ENCODE measurements at places on chromosomes 4 and X.
A peak's percentile ranks its signal among the peaks of the same experiment; 100 is the strongest.

- DNase-seq, result no peak
These were observed 33.0 kb upstream of the HMX1 start for GRCh38 chr4:8904666-8905065.

GRCh38 chr4:17701882-17702281, 79.5 kb downstream of the FAM184B start:
- no peak for DNase-seq

DNA sequence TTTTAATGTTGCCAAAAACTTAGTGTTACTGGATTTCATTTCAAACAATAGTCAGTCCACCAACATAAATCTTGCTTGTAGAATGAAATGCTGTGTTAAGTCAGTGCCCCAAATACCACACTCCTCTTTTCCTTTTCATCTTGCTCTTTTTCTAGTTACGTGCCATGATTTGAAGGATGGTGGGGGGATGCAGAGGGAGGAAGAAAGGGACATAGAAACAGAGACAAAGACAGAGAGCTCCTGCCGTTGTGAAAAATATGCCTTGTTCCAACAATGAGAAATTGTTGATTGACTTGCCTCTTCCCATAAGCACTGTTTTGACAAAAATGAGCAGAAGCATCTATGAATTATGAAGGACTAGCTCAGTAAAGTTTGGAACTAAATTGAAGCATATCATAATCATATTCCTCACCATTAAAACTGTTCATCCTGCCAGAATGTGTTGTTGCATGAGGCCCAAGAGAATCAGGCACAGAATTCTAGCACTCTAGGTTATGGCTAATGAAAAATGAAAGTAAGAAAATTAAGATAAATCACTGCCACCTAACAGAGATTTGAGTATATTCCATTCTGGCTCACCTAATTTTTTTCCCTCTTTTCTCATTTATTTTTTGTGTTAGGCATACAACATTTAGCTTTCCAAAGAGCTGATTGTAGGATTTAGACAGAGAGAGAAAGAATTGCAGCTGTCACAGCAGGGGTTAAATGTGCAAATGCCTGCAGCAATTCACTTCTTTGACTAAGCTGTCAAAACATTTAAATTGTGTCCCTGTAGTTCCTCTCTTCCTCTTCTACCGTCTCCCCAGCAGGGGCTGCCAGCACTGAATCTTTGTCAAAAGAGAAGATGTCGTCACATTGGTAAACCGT, 111.6 kb upstream of the PTPN13 start:
- DNase-seq, result no peak

- DNase-seq, result no peak
These were observed 41.7 kb upstream of the DDX60 start for GRCh38 chr4:168360271-168360670.

DNA sequence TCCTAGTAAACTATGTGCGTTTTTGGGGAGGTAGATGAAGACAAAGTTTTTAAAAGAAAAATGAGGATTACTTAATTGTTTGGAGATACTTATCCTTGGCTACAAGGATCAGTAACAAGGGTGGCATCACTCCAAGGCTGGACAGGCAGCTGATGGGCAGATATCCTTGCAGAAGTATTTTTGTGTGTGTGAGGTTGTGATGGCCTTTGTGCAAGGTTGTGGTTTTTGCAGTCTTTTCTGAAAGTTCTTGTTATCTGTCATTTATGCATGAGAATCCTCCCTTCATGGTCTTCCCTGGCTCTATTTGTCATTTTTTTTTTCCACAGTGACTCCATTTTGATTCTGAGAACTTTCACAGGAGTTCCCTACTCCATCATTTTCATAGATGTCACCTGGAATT, 96.0 kb upstream of the C1GALT1C1 start:
- DNase-seq, result no peak

GRCh38 chr4:146450524-146450923, 71.2 kb downstream of the SLC10A7 start:
- no peak for DNase-seq

GRCh38 chrX:100944601-100945000, 15.9 kb upstream of the XKRX start:
- DNase-seq, result no peak

DNA sequence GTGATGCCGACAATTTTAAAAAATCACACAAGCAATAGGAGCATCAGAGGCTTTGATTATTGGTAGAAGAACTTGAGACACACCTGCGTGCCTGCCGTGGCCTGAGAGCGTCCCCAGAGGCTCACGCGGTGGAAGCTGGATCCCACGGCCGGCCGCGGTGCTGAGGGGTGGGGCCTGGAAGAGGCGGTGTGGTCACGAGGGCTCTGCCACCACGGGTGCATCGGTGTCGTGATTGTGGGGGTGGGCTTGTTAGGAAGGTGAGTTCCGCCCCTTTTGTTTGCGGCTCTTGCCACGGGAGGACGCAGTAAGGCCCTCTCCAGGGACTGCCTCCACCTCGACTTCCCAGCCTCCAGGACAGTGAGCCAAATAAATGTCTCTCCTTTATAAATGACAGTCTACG, 77.2 kb upstream of the ADRA2C start:
- DNase-seq, result no peak

DNA sequence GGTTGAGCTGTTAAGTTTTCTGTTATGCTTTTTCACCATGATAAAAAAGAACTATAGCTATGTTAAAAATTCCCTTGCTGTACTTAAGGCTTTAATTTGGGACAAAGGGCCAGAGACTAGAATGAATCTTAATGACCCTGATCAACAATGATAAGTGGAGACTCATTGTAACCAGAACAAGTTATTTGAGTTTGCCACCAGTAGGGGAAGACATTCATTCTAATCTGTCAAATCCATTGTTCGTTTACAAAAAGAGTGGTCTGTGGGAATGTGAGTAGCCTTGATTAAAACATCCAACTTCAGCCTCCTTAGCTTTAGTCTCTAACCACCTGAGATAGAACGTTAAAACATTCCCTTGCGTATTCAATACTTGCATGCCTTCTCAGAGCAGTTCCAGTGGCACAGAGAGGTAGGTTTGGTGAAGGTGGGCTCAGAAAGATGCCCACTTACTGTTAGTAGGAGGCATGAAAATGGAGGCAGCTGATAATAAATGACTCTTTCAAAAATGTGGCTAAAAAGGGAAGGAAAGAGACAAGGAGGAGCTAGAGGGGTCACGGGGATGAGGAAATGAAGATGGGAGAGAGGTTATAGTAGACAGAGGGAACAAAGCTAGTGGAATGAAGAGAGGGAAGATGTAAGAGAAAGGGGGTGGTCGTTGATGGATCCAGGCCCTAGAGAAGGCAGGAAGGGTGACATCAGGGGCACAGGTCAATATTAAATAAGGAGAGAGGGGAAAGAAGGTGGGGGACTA, 66.2 kb downstream of the EGF start:
- no peak for DNase-seq

DNA sequence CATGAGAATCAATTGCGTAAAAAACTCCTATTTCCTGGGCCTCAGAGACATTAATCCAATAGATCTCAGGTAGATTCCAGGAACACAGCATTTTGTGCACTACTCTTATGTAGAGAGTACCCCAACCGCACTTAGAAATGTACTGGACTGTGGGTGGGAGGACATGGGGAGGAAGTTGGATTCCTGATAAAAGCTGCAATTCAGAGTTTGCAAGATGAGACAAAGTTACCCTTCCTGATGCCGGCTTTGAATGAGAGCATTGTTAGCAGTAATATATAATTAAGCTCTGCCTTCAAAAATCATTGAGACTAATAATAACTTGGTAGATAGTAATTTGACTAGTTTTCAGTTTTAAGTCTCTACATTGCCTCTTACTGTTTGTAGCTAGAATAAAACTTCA, 323.3 kb upstream of the GALNT7 start:
- no peak for DNase-seq

DNA sequence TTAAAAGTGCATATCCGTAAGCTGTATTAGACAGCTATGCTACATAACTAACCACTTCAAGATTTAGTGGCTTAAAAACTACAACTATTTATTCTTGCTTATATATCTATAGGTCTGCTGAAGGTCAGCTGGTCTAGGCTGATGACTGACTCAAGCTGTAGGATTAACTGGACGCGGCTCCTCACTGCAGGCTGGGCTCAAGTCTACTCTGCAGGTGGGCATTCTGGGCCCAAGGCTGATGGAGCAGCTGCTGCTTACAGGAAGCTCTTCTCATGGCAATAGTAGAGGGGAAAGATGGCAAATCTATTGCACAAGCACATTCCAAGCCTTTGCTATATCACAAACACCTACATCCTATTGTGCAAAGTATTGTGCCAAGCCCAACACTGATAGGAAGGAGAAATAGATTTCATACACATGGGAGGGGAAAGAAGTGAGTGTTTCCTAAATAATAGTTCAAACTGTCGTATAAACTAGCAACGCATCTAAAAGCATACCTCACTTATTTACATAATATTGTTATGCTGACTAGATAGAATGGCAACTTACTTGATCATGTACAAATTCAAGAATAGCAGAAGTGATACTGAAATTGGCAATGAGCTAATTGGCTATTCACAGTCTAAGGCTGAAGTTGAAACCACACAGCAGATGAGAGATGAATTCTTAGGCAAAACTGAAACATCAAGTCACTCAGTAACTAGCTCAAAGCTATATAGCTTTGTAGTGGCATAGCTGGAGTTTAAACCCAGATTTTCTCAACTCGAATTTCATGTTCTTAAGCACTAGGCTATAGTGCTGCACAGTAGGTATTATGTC, 263.8 kb downstream of the NKX6-1 start:
- no peak for DNase-seq

DNA sequence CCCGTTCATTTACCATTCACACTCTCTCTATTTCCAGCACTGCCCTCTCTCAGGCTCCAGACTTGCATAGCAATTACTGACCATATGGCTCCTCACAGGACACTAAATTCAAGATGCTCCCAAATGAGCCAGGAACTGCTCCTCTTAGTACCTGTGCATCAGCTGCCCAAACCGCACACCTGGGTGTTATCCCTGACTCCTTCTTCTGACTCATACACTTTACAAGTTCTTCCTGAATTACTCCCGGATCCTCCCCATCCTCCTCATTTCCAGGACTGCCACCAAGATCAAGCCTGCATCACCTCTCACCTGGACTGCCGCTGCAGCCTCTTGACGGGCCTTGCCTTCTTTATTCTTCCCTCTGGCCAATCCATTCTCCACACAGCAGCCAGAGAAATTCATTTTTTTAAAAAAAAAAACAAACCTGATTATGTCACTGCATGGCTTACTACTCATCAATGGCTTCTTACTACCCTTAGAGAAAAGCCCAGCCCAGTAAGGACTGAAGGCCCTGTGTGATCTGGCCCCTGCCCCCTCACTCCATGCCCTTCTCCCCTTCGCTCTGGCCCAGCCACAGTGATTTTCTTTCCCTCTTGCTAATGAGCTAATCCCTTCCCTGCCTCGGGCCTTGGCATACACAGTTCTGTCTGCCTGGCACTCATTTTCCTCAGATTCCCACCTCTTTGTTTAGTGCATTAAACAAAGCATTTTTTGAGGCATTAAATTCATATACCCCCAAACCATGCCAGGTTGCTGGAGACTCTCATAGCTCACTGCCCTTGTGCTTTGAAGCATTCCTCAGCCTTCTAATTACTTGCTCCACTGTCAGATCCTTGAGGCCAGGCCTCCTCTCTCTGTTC, 92.0 kb downstream of the PDGFRA start:
- no peak for DNase-seq

DNA sequence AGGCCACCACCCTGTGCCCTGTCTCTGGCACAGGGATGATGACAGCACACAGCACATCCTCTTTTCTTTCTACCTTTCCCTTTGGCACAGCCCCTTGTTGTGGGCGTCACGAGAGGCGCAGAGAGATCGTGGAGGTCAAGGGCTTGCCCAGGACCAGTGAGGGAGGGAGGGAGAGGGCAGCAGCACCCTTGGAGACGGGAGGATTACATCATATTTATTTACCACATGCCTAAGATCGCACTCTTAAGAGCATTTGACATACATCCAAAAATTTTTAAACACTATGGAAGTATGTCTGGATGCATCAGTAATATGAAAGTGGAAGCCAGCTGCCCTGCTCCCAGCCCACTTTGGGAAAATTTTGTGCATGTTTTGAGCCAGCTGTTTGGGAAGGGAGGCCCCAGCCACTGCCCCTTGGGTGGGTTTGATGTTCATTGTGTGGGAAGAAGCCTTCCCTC, 12.7 kb downstream of the WFS1 start:
- no peak for DNase-seq

DNA sequence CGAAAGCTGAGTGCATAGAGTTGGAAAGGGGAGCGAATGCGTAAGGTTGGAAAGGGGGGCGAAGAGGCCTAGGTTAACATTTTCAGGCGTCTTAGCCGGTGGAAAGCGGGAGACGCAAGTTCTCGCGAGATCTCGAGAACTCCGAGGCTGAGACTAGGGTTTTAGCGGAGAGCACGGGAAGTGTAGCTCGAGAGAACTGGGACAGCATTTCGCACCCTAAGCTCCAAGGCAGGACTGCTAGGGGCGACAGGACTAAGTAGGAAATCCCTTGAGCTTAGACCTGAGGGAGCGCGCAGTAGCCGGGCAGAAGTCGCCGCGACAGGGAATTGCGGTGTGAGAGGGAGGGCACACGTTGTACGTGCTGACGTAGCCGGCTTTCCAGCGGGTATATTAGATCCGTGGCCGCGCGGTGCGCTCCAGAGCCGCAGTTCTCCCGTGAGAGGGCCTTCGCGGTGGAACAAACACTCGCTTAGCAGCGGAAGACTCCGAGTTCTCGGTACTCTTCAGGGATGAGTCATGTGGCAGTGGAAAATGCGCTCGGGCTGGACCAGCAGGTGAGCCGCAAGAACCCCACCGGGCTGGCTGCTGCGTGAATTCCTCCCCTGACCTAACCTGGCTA, at the start of gene DDX3X:
Gene DDX3X (plus strand): TSS at position 419 of the 619 bp plus-strand sequence. CDS start 91 bp downstream, at position 510.
- DNase-seq, result peak; percentile 22

DNA sequence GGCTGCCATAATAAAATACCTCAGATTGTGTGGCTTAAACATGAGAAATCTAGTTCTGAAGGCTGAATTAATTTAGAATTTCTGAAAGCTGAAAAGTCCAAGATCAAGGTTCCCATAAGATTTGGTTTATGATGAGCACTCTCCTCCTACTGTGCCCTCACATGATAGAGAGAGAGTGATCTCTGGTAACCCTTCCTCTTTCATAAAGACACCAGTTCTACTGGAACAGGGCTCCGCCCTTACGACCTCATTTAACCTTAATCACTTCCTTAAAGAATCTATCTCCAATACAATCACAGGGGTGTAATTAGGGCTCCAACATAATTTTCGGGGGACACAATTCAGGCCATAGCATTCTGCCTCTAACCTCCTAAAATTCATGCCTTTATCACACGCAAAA, 194.0 kb upstream of the MAB21L2 start:
- DNase-seq, result no peak

GRCh38 chr4:13765539-13765938, 138.0 kb upstream of the BOD1L1 start:
- DNase-seq, result no peak

DNA sequence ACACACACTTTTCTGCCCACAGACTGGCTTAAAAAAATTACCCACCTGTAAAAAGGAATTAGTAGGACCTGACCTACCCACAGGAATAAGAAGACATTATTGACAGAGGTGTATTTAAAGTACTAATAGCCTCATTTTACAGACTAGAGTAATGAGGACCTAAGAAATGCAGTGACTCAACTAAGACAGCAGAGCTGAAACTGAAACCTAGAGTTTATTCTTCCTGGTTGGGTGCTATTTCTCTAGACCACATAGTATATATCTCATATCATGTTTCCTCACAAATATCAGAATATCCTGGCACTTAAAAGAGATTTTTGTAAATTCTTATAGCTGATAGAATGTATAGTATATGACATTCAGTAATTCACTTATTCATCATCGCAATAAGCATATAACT, 435.0 kb downstream of the MAGEE1 start:
- no peak for DNase-seq

- DNase-seq, result no peak
These were observed 72.9 kb downstream of the MED28 start for GRCh38 chr4:17687237-17687857.

- no peak for DNase-seq
These were observed 132.7 kb downstream of the PJA1 start for GRCh38 chrX:69032601-69033000.

Measured in anterior cingulate cortex (tissue), 58 donors.